CD4-positive, alpha-beta memory T cell (primary cell): ENCODE measurements at places on chromosomes 1 and 21.
A peak's percentile ranks its signal among the peaks of the same experiment; 100 is the strongest.

- DNase-seq, result no peak
These were observed 59.5 kb downstream of the PTGS2 start for GRCh38 chr1:186620566-186621350.

- no peak for DNase-seq
These were observed 103.9 kb upstream of the IRF2BP2 start for GRCh38 chr1:234713859-234714258.

GRCh38 chr1:177315261-177315660, 144.5 kb downstream of the BRINP2 start:
- DNase-seq, result no peak

DNA sequence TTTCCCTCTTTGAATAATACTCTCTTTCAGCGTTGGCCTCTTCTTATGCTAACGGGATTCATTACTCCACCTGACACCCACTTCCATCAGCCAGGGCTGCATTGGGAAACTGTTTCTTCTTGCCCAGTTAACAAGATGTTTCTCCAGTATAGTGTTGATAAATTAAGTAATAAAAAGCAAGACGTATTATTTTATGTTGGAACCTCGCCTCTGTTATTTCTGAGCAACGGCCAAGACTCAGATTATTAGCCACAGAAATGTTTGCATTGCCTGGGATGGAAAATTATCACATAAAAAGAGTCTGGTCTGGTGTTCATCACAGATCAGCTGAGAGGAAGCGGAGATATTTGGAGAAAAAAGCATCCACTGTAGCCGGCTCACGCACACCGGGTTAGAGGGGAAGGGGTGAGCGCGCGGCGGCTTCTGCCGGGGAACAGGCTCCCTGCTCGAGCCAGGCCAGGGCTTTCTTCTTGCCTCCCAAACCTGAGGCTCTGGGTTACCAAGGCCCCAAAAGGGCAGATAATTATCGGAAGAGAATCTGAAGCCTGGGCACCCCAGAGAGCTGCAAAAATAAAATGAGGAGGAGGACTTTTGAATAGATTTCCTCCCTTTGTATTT, 189.5 kb downstream of the PRDM16 start:
- no peak for DNase-seq

GRCh38 chr1:159960721-159961381, 6.8 kb upstream of the SLAMF9 start:
- DNase-seq, result no peak

DNA sequence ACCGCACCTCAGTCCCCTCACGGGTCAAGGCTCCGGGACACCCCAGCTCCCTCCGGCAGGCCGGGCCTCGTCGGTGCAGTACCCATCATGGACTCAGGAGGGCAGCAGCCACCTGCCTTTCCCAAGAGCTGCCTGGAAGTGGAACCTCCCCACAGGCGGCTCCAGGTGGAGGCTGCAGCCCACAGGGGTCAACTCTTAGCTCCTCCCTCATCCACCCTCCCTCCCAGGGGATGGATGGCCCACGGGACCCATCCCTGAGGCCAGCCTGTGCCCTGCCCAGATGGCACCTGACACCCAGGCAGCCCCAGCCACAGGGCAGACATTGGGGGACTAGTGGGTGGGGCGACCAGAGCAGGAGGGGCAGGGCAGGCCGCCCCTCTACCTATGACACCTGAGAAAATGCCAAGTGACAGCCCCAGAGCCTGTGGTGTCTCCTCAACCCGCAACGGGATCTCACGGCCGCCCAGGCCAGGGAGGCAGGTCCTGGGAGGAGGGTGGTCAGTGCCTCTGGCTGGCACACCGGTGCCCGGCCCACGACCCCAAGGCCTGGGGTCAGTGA, 1.2 kb upstream of the ARHGEF16 start:
- DNase-seq, result peak; percentile 57

DNA sequence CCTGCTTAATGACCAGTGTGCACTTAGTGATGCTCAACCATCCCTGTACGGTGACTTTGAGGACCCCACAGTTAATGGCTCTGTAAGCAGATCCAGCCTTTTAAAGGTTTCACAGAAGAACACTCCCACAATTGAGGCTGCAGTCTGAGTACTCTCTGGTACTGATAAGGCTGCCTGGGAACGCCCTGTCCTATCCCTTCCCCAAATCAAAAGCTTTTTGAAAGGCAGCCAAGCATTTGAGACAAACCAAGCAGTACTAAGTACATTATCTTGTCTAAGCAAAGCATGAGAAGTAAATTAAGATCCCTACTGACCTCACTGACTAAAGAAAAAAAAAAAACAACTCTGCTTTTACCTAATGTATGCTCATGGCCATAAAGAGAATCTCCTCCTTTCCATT, 60.7 kb downstream of the SH3GLB1 start:
- no peak for DNase-seq

GRCh38 chr21:44969931-44970755, 30.3 kb downstream of the SLX9 start:
- DNase-seq, result peak; percentile 13

- DNase-seq, result no peak
These were observed 3.9 kb downstream of the EPHA8 start for GRCh38 chr1:22567197-22567596.
